ENCODE measurements at places on chromosomes 7 and 10.

DNA sequence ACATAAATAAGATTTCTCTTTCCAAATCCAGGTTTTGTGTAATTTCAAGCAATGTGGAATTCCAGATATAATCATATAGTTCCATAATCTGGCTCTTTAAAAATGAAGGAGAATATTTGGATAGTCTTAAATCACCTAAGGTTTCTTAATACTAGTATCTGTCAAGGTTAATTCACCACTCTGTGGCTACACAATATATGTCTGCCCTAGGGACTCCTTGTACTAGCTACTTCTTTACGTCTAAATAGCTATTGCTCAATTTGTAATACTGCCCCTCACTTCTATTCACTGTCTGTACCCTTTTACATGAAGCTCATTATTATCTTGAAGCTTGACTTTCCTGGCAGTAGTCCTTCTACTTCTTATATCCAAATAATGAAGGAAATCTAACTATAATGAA, 47.2 kb downstream of the CACNA2D1 start:
- H3K27me3 ChIP-seq: no peaks in the 10 kb centered on the region
- H3K27ac ChIP-seq: no peak overlapping the region
- H3K4me3 ChIP-seq: no peak overlapping the region

- no peak for DNase-seq
- H3K27me3 ChIP-seq: no peaks in the 10 kb centered on the region
- no peak overlapping the region for H3K4me3 ChIP-seq
- no peak overlapping the region for H3K27ac ChIP-seq
Measured at GRCh38 chr7:123537026-123537642, 2.7 kb upstream of the IQUB start.

DNA sequence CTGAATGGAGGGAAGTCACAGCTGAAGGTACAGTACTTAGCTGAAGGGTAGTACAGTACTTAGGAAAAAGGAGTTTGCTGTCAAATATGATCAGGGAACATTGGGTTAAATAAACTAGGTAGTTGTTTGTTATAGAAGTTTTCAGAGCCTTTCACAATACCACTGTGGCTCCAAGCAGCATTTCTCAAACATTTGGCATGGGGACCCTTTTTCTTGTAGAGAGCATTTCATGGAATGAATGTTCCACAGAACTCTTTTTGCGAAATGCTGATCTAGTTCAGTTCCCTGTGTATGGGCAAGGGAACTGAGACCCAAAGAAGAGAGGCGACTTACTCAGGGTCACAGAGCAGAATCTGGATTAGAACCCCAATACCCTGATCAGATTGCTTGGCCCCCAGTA, 31.5 kb upstream of the DDX50 start:
- H3K4me3 ChIP-seq: no peak overlapping the region
- H3K36me3 ChIP-seq: no peaks in the 10 kb centered on the region
- H3K27ac ChIP-seq: no peak overlapping the region
- no peak for DNase-seq
- no peaks in the 10 kb centered on the region for H3K27me3 ChIP-seq

- DNase-seq: no peak
- no peaks in the 10 kb centered on the region for H3K4me1 ChIP-seq
- H3K27me3 ChIP-seq: no peaks in the 10 kb centered on the region
- H3K36me3 ChIP-seq: no peaks in the 10 kb centered on the region
Measured at GRCh38 chr10:118922226-118922625, 107.3 kb upstream of the NANOS1 start.

GRCh38 chr10:5619362-5620211, 46.8 kb downstream of the ASB13 start:
- H3K36me3 ChIP-seq: no peaks in the 10 kb centered on the region
- no peaks in the 10 kb centered on the region for H3K27me3 ChIP-seq
- H3K4me1 ChIP-seq: no peaks in the 10 kb centered on the region
- no peak overlapping the region for H3K27ac ChIP-seq
- H3K4me3 ChIP-seq: no peak overlapping the region
- DNase-seq: no peak

GRCh38 chr10:90051053-90051452, 349.7 kb downstream of the KIF20B start:
- DNase-seq: no peak
- H3K27me3 ChIP-seq: no peaks in the 10 kb centered on the region
- no peaks in the 10 kb centered on the region for H3K36me3 ChIP-seq
- H3K4me3 ChIP-seq: no peak overlapping the region

GRCh38 chr10:71622154-71622526, 97.4 kb downstream of the C10orf105 start:
- H3K27ac ChIP-seq: peak overlapping the region; percentile 20
- no peaks in the 10 kb centered on the region for H3K27me3 ChIP-seq
- H3K36me3 ChIP-seq: no peaks in the 10 kb centered on the region
- no peak for DNase-seq
- peaks cover 20% of the 10 kb centered on the region for H3K4me1 ChIP-seq
- H3K4me3 ChIP-seq: no peak overlapping the region

DNA sequence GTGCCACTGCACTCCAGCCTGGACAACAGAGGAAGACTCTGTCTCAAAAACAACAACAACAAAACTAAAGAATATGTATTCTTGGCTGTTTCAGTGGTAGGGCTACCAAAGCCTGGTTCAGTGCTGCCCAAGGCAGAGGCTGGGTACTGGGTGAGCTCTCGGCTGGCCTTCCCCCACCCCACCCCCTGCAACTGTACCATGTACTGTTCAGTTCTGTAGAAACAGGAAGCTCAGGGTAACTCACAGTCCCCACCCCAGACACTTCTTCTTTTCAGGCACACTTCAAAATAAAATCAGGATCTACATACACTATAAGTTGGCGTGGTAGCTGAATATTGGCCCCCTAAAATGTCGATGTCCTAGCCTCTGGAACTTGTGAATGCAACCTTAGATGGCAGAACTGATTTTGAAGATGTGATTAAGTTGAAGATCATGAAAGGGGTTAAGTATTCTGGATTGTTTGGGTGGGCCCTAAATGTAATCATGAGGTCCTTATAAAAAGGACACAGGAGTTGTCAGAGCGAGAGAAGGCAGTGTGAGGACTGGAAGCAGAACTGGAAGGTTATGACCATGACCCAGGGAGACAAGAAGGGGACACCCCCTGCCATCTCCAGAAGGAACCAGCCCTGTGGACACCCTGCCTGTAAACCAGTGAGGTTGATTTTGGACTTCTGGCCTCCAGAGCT, 31.2 kb downstream of the TBXAS1 start:
- H3K4me1 ChIP-seq: no peaks in the 10 kb centered on the region
- DNase-seq: no peak
- no peaks in the 10 kb centered on the region for H3K27me3 ChIP-seq
- no peaks in the 10 kb centered on the region for H3K36me3 ChIP-seq

DNA sequence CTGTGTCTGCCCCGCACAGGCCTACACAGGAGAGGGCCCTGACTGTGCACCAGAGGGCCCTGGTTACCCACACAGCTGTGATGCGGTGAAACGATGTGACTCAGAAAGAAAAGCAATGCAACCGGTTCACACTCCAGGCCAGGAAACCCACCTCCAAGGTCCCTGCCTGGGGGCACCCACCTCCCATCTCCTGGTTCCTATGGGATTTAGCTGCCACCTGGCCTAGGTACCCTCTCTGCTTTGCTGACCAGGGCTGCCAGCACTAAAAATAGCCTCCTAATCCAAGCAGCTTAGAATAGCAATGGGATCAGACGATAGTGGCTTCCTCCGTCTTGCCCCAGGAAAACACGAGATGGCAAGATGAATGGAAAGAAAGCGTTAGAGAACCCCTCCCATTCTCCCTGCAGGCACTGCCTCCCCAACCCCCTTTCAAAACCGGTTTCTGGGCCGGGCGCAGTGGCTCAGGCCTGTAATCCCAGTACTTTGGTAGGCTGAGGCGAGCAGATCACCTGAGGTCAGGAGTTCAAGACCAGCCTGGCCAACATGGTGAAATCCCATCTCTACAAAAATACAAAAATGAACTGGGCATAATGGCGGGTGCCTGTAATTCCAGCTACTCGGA, 12.4 kb downstream of the RBP3 start:
- no peaks in the 10 kb centered on the region for H3K36me3 ChIP-seq
- no peak overlapping the region for H3K4me3 ChIP-seq
- no peaks in the 10 kb centered on the region for H3K27me3 ChIP-seq
- no peak overlapping the region for H3K27ac ChIP-seq
- H3K4me1 ChIP-seq: no peaks in the 10 kb centered on the region
- DNase-seq: no peak

DNA sequence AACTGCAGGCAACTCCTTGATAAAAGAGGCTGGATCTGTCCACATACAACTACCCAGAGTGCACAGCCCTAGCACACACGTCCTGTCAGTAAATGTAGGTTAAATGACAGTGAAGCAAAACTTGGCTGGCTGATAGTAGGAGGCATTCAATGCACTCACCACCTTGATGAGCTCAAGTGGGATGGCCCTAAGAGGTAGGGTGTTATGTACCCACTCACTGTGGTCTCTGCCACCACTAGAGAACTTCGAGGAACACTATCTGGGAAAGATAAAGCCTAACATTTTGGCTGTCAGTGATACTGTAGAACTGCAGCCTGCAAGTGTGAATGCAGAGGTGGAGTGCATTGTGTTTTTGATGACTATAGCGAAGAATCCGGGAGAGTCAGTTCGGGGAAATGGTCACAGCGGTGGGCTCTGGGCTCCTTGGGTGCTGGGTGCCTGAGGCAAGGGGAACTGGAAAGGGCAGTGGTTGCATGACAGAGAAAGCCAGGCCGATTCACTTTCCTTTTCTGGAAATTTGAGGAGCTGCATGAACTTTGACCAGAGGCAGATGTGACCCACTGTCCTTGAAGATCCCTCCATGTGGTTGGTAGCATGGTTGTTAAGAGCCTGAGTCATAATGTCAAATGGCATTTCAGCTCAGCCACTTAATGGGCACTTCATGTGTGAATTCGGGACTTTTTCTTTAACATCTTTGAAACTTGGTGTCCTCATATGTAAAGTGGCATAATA, 93.1 kb upstream of the ZPBP start:
- no peak overlapping the region for H3K27ac ChIP-seq

- DNase-seq: no peak
- H3K27me3 ChIP-seq: no peaks in the 10 kb centered on the region
Measured at GRCh38 chr7:156379324-156380070, 261.1 kb upstream of the RNF32 start.

GRCh38 chr7:963236-964078, 9.0 kb upstream of the ADAP1 start:
- no peak overlapping the region for H3K4me3 ChIP-seq
- H3K4me1 ChIP-seq: peaks cover 2% of the 10 kb centered on the region
- no peaks in the 10 kb centered on the region for H3K27me3 ChIP-seq
- H3K36me3 ChIP-seq: peaks cover 13% of the 10 kb centered on the region
- no peak overlapping the region for H3K27ac ChIP-seq

DNA sequence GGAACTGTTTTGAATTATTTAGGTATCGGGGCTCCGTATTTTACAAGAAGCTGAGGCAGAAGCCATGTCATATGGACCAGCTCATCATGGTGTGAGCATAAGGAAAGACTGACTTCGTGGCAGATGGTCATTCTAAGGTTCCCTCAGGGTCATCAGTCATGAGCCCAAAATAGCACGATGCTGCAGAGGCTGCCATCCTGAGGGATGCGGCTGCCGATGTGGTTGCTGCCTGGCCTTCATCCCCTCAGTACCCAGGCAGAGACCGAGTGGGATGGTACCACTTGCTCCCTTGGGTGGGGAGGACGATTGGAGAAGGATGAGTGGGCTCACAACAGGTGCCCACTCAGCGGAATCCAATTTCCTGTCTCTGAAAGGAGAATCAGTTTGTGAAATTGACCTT, 490.3 kb downstream of the SDK1 start:
- DNase-seq: no peak
- H3K4me1 ChIP-seq: no peaks in the 10 kb centered on the region
- no peaks in the 10 kb centered on the region for H3K27me3 ChIP-seq
- H3K4me3 ChIP-seq: no peak overlapping the region

DNA sequence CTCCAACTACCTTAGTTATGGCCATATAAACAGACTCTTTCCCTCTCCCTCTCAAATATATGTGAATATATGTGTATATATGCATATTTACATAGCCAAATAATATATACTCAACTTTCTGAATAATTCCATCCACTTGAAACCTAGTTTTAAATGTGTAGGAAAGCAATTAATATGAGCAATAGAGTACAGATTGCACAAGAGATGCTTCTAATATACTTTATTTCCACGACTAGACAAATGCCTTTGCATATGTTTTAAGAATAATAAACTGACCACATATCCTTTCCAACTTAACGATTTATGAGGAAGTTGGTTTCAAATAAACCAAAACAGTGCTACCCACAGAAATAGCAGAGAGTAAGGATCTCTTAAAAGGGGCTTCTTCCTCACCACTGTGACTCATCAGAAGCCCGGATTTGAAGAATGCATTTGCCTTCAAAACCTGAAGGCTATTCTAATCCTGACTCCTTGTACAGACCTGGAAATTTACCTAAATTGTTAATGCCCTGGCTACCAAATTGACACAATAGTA, 266.3 kb downstream of the AHR start:
- no peak for DNase-seq
- H3K27me3 ChIP-seq: no peaks in the 10 kb centered on the region
- no peaks in the 10 kb centered on the region for H3K36me3 ChIP-seq
- H3K4me3 ChIP-seq: no peak overlapping the region
- H3K4me1 ChIP-seq: no peaks in the 10 kb centered on the region

Measured in iPS DF 6.9 (cell line).